ENCODE measurements at places on chromosomes 6 and 20. TPM values are rescaled to one million over a fixed set of nuclear protein-coding genes. Genes with fewer than 3 reads are reported as not detected.

- H3K27ac ChIP-seq, result no peak overlapping the region
- no peaks in the 10 kb centered on the region for H3K27me3 ChIP-seq
- DNase-seq, result no peak
- peaks cover 14% of the 10 kb centered on the region for H3K36me3 ChIP-seq
Observed at GRCh38 chr20:5606350-5606749, 143.9 kb upstream of the SHLD1 start.

GRIK2 gene
- total RNA-seq, result 1.00 TPM

GRCh38 chr6:149347067-149347466, 29.6 kb downstream of the TAB2 start:
- H3K27ac ChIP-seq, result no peak overlapping the region
- H3K4me3 ChIP-seq, result no peak overlapping the region
- H3K27me3 ChIP-seq, result no peaks in the 10 kb centered on the region
- DNase-seq, result no peak
- peaks cover 15% of the 10 kb centered on the region for H3K36me3 ChIP-seq

DOK5 gene
- total RNA-seq, result 6.3 TPM

TRAPPC3L gene
- total RNA-seq, result not detected

DNA sequence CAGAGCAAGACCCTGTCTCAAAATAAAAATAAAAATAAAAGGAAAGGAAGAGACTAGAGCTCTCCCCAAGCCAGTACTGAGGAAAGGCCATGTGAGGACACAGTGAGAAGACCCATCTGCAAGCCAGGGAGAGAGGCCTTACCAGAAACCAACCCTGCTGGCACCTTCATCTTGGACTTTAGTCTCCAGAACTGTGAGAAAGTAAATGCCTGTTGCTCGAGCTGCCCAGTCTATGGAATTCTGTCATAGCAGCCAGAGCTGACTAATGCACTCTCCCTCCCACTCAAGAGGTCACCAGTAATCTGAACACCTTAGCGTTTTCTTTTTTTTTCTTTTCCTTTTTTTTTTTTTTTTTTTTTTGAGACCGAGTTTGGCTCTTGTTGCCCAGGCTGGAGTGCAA, 7.3 kb upstream of the PRPH2 start:
- no peak for DNase-seq
- H3K27ac ChIP-seq, result no peak overlapping the region
- no peaks in the 10 kb centered on the region for H3K36me3 ChIP-seq
- no peaks in the 10 kb centered on the region for H3K27me3 ChIP-seq
- H3K4me1 ChIP-seq, result no peaks in the 10 kb centered on the region

- H3K27ac ChIP-seq, result no peak overlapping the region
- no peaks in the 10 kb centered on the region for H3K4me1 ChIP-seq
- no peak overlapping the region for H3K4me3 ChIP-seq
- H3K36me3 ChIP-seq, result no peaks in the 10 kb centered on the region
- no peaks in the 10 kb centered on the region for H3K27me3 ChIP-seq
Observed at GRCh38 chr6:45480752-45481415, 103.2 kb upstream of the SUPT3H start.

POPDC3 gene
- 9.9 TPM for total RNA-seq

BAG2 gene
- total RNA-seq, result 1.5 TPM

GRCh38 chr20:8851446-8851845, 217.4 kb upstream of the PLCB4 start:
- DNase-seq, result no peak
- no peaks in the 10 kb centered on the region for H3K27me3 ChIP-seq
- no peak overlapping the region for H3K27ac ChIP-seq
- no peak overlapping the region for H3K4me3 ChIP-seq

DNA sequence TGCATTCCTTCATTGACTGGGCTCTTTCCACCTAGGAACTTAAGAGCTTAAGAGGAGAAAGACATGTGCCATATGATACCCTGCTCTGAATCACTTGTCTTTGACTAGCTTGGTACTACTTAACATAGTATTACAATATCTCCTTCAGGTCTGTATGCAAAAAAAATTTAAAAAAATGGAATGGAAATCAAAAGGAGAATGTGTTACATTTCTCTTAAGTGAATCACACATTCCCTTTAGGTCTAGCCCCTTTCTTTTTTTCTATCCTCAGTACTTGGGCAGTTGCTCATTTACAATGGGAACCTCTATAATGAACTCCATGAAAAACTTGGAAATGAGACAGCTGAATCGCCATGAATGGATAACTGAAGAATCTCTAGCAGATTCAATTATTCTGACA, 53.8 kb downstream of the SLC35F1 start:
- H3K4me1 ChIP-seq, result no peaks in the 10 kb centered on the region
- H3K36me3 ChIP-seq, result no peaks in the 10 kb centered on the region
- no peak for DNase-seq
- no peak overlapping the region for H3K4me3 ChIP-seq
- peak overlapping the region; percentile 66 for H3K27ac ChIP-seq

GRCh38 chr6:70763754-70764510, 96.2 kb downstream of the SMAP1 start:
- H3K27me3 ChIP-seq, result no peaks in the 10 kb centered on the region
- no peak overlapping the region for H3K27ac ChIP-seq
- H3K4me3 ChIP-seq, result no peak overlapping the region
- H3K4me1 ChIP-seq, result no peaks in the 10 kb centered on the region

C6orf58 gene
- not detected for total RNA-seq

PLCB4 gene
- total RNA-seq, result 14.4 TPM

GRCh38 chr6:158853880-158854213, 34.7 kb upstream of the EZR start:
- H3K36me3 ChIP-seq, result no peaks in the 10 kb centered on the region
- H3K27me3 ChIP-seq, result no peaks in the 10 kb centered on the region
- peak overlapping the region; percentile 65 for H3K4me3 ChIP-seq

DNA sequence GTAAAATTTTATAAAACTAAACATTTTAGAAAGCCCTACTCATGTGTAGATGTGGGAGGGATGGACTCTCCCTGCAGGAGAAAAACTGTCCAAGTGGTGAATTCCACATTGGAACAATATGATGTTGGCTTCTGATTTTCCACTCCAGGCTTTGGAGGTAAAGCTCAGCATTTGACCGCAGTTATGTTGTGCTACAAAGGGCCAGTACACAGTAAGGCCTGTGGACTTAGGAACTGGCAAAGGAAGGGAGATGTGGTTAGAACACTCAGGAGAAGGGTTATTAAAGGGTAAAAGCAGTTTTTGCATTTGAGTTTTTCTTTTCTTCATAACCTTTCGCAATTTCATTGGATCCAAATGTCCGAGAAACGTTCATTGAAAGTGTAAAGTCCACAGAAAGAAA, 150.3 kb upstream of the SASH1 start:
- peaks cover 4% of the 10 kb centered on the region for H3K4me1 ChIP-seq
- DNase-seq, result no peak
- H3K36me3 ChIP-seq, result no peaks in the 10 kb centered on the region
- H3K27me3 ChIP-seq, result no peaks in the 10 kb centered on the region
- no peak overlapping the region for H3K4me3 ChIP-seq

DNA sequence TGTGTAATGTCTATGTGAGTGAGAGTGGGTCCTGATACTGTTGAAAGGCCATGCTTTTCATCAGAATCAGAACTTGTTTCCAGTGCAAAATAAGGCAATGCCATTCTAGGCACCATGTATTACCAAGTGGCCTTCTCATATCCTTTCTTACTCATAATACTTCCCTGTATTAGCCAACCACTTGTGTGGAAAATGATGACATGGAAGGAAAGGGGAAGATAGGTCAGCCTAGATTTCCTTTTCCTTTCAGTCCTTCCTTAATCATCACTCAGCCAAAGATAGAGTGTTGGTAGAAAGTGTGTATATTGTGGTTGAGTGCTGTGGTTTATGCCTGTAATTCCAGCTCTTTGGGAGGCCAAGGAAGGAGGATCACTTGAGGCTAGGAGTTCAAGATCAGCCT, 158.6 kb upstream of the PREP start:
- H3K4me3 ChIP-seq, result no peak overlapping the region
- H3K36me3 ChIP-seq, result no peaks in the 10 kb centered on the region
- DNase-seq, result no peak
- H3K27me3 ChIP-seq, result peaks cover 7% of the 10 kb centered on the region

GSS gene
- total RNA-seq, result 70.0 TPM
